AG04450 (cell line): ENCODE measurements at places on chromosomes 3 and 15.

DNA sequence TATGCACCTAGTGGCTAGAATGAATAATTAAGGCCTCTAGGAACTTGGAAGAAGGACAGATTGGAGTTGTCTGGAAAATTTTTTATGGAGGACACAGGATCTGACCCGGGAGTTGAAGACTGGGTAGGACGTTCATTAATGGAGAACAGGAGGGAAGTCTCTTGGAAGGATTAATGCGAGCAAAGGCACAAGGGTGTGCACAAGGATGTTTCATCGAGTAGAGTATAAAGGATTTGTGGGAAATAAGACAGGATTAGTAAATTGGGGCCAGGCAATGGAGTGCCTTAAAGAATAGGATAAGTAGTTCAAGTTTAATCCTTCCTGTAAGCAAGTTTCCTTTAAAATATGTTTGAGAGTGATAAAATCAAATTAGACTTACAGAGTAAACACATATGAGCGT lies 14.6 kb downstream of the LMOD3 start:
- DNase-seq = no peak

DNA sequence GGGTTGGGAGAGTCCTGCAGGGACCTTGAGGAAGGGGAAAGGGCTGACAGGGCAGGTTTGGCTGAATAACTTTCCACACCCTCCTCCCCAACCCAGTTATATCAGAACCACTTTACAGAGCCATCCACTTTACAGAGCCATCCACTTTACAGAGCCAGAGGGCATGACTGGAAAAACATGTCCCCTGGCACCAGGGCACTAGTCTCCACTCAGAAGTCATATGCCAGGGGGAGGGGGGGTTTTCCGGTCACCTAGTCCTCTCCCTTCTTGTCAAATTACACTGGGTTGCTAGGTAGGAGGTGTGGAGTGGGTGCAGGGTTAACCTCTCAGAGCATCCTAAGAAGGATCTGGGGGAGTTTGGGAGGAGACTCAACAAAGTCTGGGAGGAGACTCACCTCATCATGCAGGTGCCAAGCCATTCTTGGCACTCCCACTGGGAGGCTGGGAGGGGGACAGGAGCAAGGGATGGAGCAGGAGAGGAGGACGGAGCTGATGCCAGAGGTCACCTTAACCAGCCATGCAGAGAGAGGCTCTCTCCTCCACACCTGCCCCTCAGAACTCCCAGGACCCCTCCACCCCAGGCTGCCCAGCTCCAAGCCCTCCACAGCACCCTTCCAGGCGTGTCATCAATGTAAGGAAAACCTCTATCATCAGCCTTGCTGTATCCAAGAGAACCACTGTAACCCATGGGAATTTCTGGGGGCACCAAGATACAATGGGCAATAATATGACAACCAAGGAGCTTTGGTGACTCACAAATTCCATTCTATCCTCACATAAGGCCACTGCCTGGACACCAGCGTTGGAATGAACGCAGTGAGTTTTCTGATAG lies 1.7 kb downstream of the LRRC2 start:
- no peak for DNase-seq

- no peak for DNase-seq
Observed at GRCh38 chr15:44308415-44308814, 19.9 kb downstream of the GOLM2 start.

GRCh38 chr3:174767406-174767805 lies 91.7 kb upstream of the NAALADL2 start:
- DNase-seq = no peak

DNA sequence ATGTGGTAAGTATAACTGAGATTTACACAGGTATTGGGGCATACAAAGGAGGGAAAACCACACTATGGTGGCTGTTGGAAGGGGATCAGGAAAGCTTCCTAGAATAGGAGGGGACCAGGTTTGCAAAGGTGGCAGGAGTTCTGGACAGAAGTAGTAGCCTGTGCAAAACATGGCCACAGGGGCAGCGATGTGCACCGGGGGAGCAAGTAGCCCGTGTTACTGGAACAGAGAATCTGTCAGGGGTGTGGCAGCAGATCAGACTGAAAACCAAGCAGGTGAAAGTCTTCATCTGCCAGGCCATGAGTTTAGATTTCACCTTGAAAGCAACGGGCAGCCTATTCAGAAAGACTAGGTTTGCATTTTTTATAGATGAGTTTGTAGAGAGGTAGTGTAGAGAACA lies 182.3 kb upstream of the LPP start:
- no peak for DNase-seq

- DNase-seq = peak; percentile 16
Observed at GRCh38 chr15:89206908-89207331, 14.5 kb downstream of the RLBP1 start.

DNA sequence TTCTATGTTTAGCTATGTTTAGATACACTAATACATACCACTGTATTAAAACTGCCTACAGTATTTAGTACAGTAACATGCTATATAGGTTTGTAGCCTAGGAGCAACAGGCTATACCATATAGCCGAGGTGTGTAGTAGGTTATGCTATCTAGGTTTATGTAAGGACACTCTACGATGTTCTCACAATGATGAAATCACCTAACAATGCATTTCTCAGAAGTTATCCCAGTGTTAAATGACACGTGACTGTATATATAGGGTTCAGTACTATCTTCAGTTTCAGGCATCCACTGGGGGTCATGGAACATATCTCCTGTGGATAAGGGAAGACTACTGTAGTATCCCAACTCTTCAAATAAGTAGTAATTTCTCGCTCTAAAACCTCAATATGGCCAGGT lies 97.4 kb downstream of the TMCC1 start:
- DNase-seq = no peak

GRCh38 chr3:9399746-9400145 lies 2.3 kb downstream of the SETD5 start:
- DNase-seq = peak; percentile 92

DNA sequence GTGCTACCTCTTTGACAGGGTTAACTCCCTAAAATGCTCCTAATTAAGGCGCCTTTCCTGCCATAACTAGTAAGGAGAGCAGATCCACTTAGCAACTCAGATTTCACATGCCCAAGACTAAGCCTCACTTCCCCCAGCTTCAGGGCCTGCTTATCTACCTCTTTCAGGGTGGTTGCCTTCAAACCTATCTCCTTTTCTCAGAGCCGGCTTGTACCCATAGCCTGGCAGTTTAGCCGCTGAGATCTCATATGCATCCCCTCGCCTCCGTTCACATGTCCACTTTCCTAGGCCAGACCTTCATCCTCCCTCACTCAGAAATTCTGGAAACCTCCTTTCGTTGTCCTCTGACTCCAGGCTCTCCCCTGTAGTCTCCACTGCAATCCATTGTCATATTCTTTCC lies 1.0 kb upstream of the FSTL1 start:
- DNase-seq = no peak

DNA sequence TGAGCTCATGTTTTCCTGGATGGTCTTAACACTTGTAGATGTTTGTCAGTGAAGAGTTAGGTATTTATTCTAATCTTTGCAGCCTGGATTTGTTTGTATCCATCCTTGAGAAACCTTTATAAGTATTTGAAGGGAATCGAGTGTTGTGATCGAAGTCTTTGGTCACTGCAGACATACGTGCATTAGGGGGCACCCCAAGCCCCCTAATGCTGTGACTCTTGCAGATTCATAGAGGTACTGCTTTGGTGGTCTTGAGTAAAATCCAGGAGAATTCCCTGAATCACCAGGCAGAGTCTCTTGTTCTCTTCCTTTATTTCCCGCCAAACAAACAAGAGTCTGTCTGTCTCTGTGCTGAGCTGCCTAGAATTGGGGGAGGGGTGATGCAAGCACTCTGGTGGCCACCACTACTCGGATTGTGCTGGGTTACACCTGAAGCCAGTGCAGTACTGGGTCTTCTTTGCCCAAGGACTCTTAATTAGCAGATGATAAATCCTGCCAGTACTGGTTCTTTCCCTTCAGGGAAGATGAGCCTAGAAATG lies 170.5 kb upstream of the POU1F1 start:
- DNase-seq = no peak

DNA sequence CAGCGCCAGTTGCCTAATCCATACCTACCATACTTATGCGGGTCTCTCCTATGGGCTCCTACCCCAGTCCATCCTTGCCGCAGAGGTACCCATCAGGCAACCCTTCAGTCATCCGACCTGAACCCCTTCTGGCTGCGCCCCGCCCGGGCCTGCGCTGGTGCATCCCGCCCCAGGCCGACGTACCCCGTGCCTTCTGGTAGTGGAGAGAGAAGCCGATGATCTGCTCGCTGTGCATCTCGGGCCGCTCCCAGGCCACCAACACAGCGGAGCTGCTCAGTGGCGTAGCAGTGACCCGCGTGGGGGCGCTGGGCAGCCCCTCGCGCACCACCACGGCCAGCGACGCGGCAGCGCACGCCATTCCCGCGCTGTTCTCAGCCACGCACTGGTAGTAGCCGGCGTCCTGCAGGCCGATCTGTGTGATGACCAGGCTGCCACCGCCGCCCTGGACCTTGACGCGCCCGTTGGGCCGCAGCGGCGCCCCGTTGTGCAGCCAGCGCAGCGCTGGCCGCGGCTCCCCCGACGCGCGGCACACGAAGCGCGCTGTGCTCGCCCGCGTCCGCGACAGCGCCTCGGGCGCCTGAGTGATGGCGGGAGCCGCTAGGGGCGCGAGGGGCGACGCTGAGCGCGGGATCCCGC lies 17.9 kb upstream of the IGDCC3 start:
- no peak for DNase-seq

- no peak for DNase-seq
Observed at GRCh38 chr15:54387799-54388198, 409.6 kb downstream of the UNC13C start.
